ENCODE measurements at places on chromosomes 1 and 21.

DNA sequence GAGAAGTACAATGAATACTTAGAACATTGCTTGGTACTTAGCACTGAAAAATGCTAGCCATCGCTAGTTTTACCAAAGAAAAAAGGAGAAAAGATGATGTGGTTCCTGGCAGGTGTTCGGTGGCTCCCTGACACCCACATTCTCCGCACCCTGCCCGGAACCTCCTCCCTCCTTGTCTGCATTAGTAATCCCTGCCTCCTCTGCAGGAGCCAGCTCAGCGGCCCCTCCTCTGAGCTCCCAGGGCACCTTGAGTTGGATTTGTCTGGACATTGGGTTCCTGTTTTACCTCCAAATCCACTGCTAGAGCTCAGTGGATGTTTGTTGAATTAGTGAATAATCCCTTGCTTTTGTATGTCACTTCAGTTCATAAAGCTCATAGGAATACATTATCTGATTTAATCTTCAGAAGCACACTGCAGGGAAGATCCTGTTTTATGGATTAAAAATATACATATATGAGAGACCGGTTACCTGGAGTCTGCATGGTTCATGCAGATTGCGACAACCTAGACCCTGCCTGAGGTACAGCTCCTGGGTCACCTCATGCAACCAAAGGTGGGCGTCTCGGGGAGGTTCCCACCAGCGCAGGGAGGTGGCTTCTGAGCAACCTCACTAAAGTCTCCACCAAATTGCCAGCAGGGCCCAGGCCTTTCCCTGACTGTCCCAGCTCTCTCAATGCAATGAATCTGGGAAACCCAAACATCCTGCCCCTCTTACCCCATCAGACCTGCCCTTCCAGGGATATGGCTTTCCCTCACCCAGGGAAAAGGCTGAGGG lies 24.2 kb downstream of the PCAT6 start:
- DNase-seq = no peak

- peak; percentile 18 for DNase-seq
Measured at GRCh38 chr1:46477153-46477929, 12.3 kb upstream of the DMBX1 start.

GRCh38 chr1:14003552-14003951 lies 303.6 kb downstream of the PRDM2 start:
- DNase-seq = no peak

DNA sequence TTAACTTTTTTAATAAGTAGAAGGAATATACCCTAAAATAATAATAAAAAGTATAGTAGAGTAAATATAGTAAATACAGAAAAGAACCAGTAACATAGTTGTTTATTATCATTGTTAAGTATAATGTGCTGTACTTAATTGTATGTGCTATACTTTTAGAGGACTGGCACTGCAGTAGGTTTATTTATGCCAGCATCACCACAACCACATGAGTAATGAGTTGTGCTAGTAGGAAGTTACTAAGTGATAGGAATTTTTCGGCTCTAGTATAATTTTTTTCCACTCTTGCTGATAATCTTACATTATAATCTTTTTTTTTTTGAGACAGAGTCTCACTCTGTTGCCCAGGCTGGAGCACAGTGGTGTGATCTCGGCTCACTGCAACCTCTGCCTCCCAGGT lies 71.6 kb downstream of the IVNS1ABP start:
- DNase-seq = no peak

GRCh38 chr1:4603295-4604110 lies 50.9 kb upstream of the AJAP1 start:
- peak; percentile 84 for DNase-seq

DNA sequence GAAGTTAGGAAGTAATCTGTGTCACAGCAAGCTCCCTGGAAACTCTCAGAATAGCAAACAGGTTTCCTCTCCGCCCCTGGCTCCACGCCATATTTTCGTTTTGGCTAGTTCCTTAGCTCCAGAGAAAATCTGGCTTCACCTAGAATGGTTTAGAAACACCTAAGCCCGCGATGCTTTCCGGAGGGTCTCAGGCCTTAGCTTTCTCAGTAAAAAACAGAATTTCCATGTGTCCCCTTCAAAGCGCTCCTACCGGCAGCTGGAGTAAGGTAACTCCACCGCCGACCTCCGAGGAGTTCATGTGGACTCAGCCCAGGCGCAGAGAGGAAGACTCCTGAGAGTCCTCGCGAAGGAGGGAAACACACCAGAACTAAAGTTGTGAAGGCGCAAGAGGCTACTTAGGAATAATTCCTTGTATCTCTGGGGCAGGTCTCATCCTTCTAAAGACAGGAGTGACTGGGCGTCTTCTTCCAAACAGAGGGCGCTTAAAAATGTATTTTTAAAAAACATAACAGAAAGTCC lies 406 bp downstream of the KIAA0040 start:
- peak; percentile 56 for DNase-seq

DNA sequence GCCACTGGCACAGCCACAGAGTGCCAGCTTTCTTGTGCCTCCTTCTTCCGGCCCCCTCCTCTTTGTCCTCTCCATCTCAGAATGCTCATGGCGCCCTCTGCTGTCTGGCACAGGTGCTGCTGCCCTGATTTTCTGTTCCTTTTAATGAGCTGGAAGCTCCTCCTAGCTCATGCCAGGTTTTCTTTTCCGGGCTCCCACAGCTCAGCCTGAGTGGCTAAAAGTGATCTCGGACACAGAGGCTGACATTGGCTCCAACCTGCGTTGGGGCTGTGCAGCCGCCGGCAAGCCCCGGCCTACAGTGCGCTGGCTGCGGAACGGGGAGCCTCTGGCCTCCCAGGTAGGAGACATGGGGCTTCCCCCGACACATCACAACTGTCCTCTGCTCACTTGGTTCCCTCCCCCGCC lies 18.7 kb downstream of the CNTN2 start:
- DNase-seq = peak; percentile 51

- no peak for DNase-seq
Measured at GRCh38 chr1:66778969-66779368, 22.1 kb downstream of the INSL5 start.

GRCh38 chr1:46522184-46522968 lies 29.1 kb downstream of the KNCN start:
- DNase-seq = peak; percentile 99

GRCh38 chr1:17405898-17406759 lies 33.3 kb downstream of the RCC2 start:
- DNase-seq = peak; percentile 25

DNA sequence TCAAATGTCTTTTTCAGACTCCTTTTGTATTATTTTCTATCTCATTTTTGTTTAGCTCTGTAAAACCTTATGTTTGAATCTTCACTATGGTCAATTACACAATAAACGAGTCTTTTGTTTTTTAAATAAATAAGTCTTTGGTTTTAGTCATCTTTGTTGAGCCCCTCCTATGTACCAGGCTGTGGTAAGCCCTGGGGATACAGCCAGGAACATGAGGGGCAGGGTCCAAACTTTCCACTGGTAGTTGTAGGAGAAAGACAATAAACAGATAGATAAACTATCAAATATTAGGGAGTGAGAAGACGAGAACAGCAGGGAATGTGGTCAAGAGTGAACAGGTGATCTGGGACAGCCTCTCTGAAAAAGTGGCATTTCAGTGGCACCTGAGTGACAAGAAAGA lies 186.6 kb downstream of the ZNF281 start:
- DNase-seq = no peak

GRCh38 chr1:195328681-195329080 lies 1279.6 kb downstream of the KCNT2 start:
- DNase-seq = no peak

DNA sequence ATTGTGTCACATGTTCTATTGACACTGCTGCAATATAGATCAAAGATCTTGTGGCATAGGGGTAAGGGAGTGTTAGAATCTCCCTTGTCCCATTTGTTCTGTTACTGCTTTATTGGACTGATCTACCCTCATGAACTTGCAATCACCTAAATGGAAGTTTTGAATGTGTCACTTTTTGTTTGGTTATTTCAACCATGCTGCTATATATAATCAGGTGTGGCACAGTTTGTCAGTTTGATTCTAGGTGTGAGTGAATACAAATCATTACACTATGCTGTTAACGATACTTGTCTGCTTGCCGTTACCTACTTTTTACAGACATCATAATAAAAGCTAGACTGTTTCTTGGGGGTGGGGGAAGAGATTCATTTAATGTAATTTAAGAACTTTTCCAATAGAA lies 82.6 kb downstream of the MAB21L3 start:
- DNase-seq = no peak

DNA sequence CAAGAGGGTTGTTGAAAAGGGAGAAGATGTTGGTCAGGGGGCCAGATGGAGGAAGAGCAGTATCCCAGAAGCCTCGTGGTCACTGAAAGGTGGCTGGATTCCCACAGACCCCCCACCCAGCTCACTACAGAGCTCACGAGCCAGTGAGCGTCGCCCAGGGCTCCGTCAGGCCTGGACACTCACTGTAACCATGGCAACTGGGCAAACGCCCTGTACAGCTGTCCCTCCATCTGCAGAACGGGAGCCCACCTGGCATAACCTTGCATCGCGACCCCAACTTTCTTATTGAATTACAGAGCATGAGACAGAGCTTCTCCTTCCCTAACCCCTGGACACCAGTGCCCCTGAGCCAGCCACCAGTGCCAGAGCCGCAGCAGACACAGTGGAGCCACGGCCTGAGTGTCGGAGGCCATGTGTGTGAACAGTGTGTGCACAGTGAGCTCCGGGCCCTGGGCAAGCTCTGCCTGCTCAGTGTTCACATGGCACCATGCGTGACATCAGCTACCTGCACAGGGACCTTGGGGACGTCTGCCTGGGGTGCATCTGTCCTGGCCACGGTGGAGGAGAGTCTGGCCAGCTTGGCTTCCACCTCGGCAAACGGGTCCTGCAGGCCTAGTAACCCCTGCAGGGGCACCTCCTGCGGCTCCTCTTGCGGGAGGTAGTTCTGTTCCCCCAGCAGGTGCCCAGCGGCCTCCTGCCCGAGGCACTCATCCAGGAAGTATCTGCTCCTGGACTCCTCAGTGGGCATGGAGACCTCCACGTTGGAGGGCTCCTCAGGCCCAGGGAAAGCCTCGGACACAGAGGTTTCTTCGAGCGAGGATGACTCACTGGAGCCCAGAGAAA lies 25.9 kb upstream of the DDOST start:
- DNase-seq = no peak

GRCh38 chr1:10510520-10511493 lies 36.1 kb downstream of the PEX14 start:
- DNase-seq = peak; percentile 82
